ENCODE measurements at places on chromosomes 5 and 9. TPM values are rescaled to one million over a fixed set of nuclear protein-coding genes. Genes with fewer than 3 reads are reported as not detected.

- H3K4me1 ChIP-seq = no peaks in the 10 kb centered on the region
- no peaks in the 10 kb centered on the region for H3K36me3 ChIP-seq
- no peaks in the 10 kb centered on the region for H3K27me3 ChIP-seq
- DNase-seq = no peak
- H3K4me3 ChIP-seq = no peak overlapping the region
These were observed 1587.7 kb upstream of the ACO1 start for GRCh38 chr9:30796764-30797163.

GRCh38 chr5:150764530-150764929 lies 5.7 kb upstream of the DCTN4 start:
- peaks cover 6% of the 10 kb centered on the region for H3K4me1 ChIP-seq
- peak overlapping the region; percentile 31 for H3K27ac ChIP-seq
- peaks cover 22% of the 10 kb centered on the region for H3K27me3 ChIP-seq
- no peak overlapping the region for H3K4me3 ChIP-seq
- H3K36me3 ChIP-seq = no peaks in the 10 kb centered on the region
- DNase-seq = no peak

DNA sequence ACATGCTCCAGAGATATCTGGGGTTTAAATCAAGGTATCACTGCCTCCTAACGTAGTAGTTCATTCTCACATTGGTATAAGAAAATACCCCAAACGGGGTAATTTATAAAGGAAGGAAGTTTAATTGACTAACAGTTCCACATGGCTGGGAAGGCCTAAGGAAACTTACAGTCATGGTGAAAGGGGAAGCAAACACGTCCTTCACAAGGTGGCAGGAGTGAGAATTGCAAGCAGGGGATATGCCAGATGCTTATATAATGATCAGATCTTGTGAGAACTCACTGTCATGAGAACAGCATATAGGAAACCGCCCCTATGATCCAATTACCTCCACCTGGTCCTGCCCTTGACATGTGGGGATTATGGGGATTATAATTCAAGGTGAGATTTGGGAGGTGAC lies 1280.2 kb upstream of the C9orf72 start:
- H3K27ac ChIP-seq = no peak overlapping the region
- H3K27me3 ChIP-seq = no peaks in the 10 kb centered on the region
- H3K4me3 ChIP-seq = no peak overlapping the region

GRCh38 chr5:139660105-139660922 lies 12.2 kb downstream of the CXXC5 start:
- no peaks in the 10 kb centered on the region for H3K36me3 ChIP-seq
- H3K27me3 ChIP-seq = no peaks in the 10 kb centered on the region
- peak overlapping the region; percentile 55 for H3K4me3 ChIP-seq
- peak overlapping the region; percentile 78 for H3K27ac ChIP-seq
- no peak for DNase-seq

CATSPER3 gene
- 0.74 TPM for total RNA-seq

CCDC187 gene
- 0.70 TPM for total RNA-seq
